ENCODE measurements at places on chromosomes 1 and 21.

DNA sequence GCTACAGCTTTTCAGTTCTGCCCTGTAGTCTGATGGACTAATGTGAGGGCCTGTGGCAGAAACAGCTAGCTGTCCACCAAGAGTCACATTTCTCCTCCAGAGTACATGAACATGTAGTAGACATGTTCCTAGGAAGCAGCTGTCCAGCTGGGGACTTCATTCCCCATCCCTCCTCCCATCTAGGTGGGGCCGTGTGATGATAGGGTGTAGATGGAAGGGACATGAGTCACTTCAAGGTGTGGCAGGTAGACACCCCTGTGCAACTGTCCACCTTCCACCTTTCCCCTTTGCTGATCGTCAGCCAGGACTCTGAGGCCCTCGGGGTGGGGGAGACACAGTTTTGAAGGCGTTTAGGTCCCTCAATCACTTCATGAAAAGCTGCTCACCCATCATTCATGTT is 3.6 kb upstream of the RD3 start:
- DNase-seq: no peak

- no peak for DNase-seq
Observed at GRCh38 chr1:94739521-94740061, 80.6 kb upstream of the SLC44A3 start.

GRCh38 chr1:67647036-67647798 is 37.8 kb upstream of the GADD45A start:
- no peak for DNase-seq

GRCh38 chr1:11558871-11559590 is 80.1 kb downstream of the DISP3 start:
- no peak for DNase-seq

GRCh38 chr1:112513112-112513870 is 4.5 kb downstream of the WNT2B start:
- no peak for DNase-seq

DNA sequence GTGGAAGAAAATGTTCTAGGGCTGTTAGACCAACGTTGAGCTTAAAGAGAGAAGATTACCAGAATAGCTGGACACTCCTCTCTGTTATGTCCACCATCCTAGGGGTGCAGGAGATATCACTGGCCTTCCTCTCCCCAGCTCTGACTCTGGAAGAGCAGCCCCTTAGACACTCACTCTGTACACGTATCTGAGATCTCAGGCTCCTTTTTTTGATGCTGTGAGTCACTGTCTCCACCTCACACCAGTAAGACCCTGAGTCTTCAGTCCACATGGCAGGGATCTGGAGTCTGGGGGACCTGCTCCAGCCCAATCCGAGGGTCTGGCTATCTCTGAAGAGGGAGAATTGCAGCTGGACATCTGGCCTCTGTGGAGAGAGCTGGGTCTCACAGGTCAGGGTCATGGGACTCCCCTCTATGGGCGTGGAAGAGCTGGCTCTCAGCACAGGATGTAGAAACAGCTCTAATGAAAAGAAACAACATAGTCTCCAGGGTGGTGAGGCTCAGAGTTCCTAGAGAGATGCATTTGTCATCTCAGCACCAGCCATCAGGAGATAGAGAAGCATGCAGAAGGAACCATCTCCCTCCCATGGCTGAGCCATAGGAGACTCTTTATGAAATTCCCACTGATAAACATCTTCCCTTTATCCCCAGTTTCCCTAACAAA is 3.5 kb downstream of the FCRL3 start:
- DNase-seq: no peak

- no peak for DNase-seq
Observed at GRCh38 chr1:109716570-109717090, 4.6 kb downstream of the GSTM5 start.

DNA sequence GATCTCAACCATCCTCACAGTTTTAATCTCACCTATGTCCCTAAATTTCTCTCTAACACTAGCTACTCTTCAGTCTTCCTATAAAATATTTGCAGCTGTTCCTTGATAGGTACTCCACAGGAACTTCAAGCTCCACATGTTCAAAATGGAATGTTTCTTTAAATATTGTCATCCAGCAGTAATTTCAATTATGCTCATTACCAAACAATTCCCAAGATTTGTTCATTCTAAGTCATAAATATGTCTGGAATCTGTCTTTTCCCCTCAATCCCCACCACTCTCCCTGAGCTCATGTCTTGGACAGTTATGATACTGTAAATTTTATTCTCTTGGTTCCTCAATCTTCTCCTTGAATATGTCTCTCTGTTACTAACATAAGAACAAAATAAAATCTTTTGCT is 214.4 kb downstream of the NRIP1 start:
- DNase-seq: no peak
